Stimulated activated CD8-positive, alpha-beta memory T cell treated with anti-CD3 and anti-CD28 coated beads, Interleukin-12 subunit alpha, Interleukin-12 subunit beta, amount 100 ng/mL, for 1 hour (primary cell): ENCODE measurements at places on chromosomes 11 and 22.

DNA sequence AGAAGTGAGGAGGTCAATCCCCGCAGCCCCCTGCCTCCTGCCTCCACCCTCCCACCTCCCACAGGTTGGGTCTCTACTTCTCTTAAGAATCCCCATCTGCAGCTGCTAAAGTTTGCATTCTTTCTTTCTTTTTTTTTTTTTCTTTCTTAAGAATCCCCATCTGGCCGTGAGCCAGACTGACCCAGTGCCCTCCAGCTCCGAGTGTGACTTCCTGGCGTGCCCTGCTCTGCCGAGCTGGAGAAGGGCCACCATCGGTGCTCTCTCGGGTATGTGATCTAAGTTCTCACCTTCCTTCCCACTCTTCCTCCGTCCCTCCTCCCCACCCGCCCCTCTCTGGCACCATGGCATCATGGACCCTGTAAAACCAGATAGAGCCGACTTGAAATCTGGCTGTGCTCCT is 66.7 kb upstream of the LMO1 start:
- DNase-seq: no peak

DNA sequence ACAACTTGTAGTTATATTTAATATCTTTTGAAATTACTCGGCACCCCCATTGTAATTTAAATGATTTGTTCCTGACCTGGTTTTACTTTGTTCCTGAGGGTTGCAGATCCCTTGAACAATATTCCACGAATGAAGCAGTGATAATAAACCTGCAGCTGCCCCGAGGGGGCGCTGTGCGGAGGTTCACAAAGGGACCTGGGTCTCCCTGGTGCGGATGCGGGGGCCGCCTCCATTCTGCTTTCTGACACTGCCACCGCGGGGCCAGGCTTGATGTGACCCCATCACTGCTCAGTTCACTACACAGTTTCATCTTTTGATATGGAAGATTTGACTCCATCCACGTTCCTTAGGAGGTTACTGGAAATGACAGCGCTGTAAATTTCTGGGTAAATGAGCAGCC is 62.9 kb upstream of the PRODH start:
- no peak for DNase-seq

GRCh38 chr11:34331329-34331728 is 26.5 kb downstream of the ABTB2 start:
- DNase-seq: no peak

- DNase-seq: no peak
These were observed 28.7 kb downstream of the MPPED1 start for GRCh38 chr22:43440556-43440955.

DNA sequence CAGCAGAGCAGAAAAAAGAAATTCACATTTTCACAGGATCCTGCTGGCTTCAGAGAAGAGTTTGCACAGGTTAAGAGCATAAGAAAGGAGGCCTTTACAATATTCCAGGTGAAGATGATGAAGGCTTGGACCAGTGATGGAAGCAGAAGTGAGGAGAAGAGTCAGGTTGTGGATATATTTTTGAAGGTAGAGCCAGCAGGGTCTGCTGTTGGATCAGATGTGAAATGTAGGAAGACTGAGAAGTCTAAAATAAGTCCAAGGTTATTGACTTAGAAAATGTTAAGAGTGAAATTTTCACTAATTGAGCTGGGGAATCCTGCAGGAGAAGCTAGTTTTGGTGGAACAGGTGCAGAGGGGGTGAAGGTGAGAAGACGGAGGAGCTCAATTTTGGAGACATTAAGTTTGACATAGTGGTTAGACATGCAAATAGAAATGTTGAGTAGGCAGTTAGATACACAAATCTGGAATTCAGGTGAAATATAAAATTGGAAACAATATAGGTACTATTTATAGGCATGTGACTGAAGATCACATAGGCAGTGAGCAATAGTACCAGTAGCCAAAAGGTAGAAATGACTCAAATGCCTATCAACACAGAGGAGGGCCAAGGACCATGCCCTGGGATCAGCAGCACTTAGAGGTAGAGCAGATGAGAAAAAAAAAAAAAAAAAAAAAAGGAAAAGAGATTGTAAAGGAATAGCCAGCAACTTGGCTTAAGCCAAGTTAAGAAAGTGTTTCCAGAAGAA is 252.0 kb downstream of the AASDHPPT start:
- DNase-seq: no peak

DNA sequence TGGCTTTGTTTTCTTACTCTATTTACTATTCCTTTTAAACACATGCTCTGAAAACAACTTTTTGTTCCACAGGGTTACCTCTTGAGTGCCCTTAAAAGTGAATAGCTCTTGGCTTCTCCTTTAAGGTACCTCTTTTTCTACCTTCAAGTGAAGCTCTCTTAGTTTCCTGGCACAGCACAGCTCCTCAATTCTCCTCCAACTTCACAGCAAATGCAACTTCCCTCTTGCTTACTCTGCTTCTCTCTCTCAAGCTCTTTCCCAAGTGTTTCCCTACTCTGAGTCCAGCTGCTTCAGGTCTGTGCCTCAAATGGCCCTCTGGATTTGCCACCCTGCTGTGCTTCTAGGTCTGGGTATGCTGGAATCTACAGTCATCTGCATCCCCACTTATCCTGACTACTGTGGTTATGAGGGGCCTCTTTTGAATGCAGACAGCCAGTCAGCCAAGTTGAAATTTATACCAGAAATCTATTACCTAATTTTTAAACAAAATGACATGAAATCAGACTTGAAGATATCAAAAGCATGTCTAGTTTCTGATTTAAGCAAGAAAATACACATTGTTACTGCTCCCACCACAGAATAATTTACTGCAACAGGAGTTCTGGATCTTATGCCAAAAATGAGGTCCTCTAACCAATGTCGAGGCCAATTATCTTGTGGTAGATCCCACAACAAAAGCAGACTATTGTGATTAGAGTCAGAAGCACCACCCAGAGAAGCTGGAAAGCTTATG is 371.1 kb downstream of the SOX6 start:
- no peak for DNase-seq

- no peak for DNase-seq
These were observed 12.8 kb upstream of the MOB2 start for GRCh38 chr11:1499261-1499890.

DNA sequence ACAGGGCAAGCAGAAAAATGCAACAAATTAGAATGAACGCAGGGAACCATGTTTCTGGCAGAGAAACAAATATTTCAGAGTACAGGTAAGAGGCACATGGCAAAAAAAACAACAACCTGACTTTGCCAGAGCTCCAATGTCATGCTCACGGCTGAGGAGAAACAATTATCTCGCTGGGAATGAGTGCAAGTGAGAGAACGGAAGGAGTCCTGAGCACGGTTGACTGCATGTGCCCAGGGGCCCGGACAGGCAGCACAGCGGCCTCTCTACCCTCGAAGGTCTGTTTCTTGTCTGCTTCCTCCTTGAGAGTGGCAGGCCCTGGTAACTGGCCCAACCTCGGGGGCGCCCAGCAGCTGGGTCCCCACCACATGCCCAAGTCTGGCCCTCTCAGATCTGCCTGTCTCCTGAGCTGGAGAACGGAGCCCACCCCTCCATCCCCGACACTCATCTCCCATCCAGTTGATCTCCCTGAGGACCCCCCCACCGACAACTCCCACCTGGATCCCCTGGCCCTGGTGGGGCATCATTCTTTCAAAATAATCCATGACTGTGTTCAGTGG is 24.6 kb upstream of the RTN4R start:
- no peak for DNase-seq

DNA sequence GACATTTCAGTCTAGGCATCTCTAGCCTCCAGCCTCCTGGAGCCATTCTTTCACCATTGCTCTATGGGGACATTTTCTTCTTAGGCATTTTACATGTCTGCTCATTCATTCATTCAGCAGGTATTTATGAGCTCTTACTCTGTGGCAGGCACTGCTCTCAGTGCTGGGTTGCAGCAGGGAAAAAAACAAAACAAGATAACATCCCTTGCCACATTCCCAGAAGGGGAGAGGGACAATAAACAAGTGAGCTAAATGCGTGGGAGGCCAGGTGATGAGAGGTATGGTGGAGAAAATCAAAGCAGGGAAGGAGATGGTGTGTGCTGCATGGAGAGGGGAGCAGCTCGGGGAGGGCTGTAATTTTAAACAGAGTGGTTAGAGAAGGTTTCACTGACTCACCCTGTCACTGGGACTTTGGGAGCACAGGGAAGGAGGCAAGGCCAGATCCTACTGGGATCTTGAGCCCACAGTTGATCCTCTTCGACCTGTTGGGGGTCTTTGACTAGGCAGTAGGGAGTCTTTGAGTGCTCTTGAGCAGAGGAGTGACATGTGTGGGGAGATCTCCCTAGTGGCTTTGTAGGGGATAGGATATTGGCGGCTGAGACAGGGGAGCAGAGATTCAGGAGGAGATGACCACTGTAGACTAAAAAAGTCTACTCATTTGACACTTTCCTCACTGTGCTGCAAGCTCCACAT is 17.0 kb downstream of the MICAL2 start:
- DNase-seq: no peak

- DNase-seq: no peak
These were observed 48.4 kb upstream of the DBX1 start for GRCh38 chr11:20208622-20209111.

DNA sequence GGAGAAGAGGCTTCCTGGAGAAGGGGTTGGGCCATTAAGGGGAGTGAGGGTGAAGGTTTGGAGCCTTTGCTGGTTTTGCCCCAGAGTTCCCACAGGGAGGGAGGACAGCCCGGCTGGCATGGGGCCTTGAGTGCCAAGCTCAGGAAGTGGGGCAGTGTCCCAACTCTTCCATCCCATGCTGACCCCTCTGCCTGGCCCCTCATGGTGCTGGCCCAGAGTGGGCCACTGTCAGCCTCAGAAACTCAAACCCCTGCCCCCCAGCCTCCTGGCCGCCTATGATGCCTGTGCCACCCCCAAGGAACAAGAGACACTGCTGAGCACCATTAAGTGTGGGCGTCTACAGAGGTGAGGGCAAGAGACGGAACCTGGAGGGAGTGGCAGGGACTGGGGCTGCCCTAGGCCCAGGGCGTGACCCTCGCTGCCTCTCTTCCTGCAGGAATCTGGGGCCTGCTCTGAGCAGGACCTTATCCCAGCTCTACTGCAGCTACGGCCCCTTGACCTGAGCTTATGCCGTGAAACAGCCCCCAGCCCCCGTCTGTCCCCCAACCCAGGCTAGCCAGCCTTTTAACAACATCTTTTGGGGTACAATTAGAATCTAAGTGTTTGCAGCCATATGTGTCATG is 5.4 kb downstream of the MUS81 start:
- no peak for DNase-seq

DNA sequence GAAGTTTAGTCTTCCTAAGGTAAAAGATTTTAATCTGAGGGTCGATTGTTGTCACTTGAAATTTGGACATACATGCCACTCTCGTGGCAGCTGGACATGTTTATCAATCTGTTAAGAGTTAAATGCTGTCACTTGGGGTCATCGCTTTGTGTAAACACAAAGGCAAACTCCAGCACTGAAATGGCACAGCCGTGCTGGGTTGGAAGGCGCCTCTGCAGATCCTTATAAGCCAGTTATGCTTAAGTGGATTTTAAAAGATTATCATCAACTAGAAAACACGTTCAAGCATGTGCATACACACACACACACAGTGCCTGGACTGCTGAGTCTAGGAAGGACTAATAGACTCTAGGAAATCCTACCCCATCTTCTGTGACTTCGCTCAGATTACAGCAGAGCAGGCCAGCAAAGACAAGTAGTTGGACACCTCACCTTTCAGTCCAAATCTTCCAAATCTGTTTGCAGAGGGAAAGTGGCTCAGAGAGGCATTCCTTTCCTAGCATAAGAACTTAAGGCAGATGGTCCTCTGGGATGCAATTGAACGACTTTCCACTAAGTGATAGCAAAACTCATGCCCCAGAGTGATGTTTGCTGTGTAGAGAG is 83.7 kb downstream of the CACNG2 start:
- DNase-seq: no peak

- DNase-seq: no peak
These were observed at the start of gene AMOTL1 for GRCh38 chr11:94767701-94768601. AMOTL1 (plus strand) TSS chr11:94768356; CDS start chr11:94768512, 156 bp downstream.

DNA sequence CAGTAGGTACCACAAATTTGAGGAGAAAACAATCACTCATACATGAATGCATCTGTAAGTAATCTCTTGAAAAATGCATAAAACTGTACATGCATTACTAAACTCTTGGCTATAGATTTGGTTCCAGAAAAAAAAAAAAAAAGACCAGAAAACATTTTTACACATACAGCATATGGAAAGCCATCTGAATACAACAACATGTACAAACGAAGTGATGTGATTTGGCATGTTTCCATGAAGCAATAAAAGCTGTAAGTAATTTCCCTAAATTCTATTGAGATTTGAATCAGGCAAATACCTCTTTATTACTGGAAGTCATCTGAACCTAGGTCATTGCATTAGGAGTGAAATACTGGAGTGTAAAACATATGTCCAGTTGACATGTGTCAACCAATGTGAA is 31.9 kb upstream of the ZC3H12C start:
- no peak for DNase-seq

GRCh38 chr11:84543367-84544159 is 1083.6 kb downstream of the DLG2 start:
- no peak for DNase-seq

- no peak for DNase-seq
These were observed 358.4 kb downstream of the BUD13 start for GRCh38 chr11:116414357-116414880.

DNA sequence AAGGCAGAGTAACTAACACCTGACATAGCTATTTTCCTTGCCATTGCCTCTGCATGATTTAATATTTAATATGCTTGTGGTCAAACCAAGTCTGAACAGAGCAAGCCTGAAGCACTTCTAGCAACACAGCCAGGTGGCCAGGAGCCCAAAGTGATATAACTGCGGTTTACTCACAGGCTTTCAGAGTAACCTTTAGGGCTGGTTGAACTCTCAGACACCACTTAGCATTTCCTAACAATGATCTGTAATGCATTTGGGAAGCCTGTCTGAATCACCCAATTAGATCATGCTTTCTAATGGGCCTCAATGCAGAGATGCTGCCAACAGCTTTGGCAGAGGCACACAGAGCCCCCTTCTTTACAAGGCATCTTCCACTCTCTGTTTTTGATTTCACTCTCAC is 96.1 kb downstream of the FDX1 start:
- no peak for DNase-seq

GRCh38 chr11:83815736-83816135 is 529.6 kb upstream of the CCDC90B start:
- DNase-seq: no peak

GRCh38 chr11:35615921-35616900 is 2.0 kb upstream of the FJX1 start:
- peak; percentile 4 for DNase-seq

DNA sequence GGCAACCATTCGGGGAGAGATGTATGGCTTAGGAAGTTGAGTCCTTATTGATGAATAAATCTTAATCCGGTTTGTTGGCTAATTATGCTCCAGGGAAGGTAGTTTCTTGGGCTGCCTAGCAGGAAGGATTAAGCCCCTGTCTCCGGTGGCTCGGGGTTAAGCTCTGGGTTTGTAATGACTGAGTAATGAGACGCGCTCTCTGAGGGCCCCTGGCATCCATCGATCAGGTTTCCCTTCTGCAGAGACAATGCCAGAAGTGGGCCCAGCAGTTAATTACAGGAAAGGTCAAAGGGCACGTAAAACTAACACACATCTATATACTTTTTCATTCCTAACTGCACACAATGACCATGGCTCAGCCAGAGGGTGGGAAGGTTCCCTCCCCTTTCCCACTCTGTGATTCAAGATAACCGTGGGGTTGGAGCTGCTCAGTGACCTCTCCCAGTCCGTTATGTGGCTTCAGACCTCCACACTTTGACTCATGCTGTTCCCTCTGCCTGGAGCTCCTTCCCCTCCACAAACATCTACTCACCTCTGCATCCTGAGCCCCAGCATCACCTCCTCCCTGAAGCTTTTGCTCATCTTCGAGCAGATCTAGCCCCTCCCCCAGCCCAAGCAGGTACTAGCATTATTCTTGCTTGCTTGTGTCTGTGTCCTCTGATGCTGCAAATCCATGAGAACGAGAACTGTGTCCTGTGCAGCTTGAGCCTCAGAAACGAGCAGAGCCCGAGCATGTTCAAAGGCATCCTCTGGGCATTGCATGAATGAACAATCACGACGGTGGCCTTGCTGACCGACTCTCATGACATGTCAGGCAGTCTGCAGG is 16.6 kb downstream of the SCUBE1 start:
- DNase-seq: no peak
